ENCODE measurements at places on chromosomes 11 and 22.
A peak's percentile ranks its signal among the peaks of the same experiment; 100 is the strongest.

- no peaks in the 10 kb centered on the region for H3K27me3 ChIP-seq
- no peak overlapping the region for H3K27ac ChIP-seq
- no peaks in the 10 kb centered on the region for H3K36me3 ChIP-seq
- peak overlapping the region; percentile 82 for H3K4me3 ChIP-seq
These were observed 429 bp downstream of the VEGFB start for GRCh38 chr11:64234647-64235379.

DNA sequence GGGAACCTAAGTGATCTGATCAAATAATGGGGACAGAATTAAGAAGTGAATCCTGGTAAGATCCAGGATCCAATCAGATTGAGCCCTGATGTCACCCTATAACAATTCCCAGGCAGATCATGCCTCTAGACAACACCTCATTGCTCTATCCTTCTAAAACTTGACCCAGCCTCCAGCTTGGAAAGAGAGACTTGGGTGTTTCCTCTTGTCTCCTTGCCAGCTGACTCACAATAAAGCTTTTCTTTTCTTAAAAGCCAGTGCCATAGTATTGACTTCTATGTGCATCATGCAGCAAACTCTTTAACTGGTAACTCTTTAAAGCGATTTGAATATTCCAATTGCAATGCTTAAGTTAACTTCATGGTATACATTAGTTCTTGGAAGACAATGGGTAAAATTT lies 109.6 kb upstream of the CHORDC1 start:
- DNase-seq, result peak; percentile 51
- H3K36me3 ChIP-seq, result no peaks in the 10 kb centered on the region
- H3K4me1 ChIP-seq, result no peaks in the 10 kb centered on the region
- H3K4me3 ChIP-seq, result no peak overlapping the region

- H3K27me3 ChIP-seq, result peaks cover 57% of the 10 kb centered on the region
- DNase-seq, result no peak
- no peaks in the 10 kb centered on the region for H3K36me3 ChIP-seq
- no peak overlapping the region for H3K27ac ChIP-seq
- H3K4me1 ChIP-seq, result no peaks in the 10 kb centered on the region
These were observed 52.2 kb upstream of the B3GAT1 start for GRCh38 chr11:134464196-134464595.

GRCh38 chr22:44586999-44587736 lies 89.1 kb upstream of the RTL6 start:
- peak overlapping the region; percentile 56 for H3K4me3 ChIP-seq
- peaks cover 11% of the 10 kb centered on the region for H3K4me1 ChIP-seq
- H3K27me3 ChIP-seq, result no peaks in the 10 kb centered on the region
- 0 out of 2 replicates have a peak overlapping the region, but pooled peaks have one; percentile 7 for H3K27ac ChIP-seq

- no peaks in the 10 kb centered on the region for H3K36me3 ChIP-seq
- H3K27ac ChIP-seq, result peak overlapping the region; percentile 75
- H3K4me1 ChIP-seq, result peaks cover 17% of the 10 kb centered on the region
These were observed 11.9 kb upstream of the PELI3 start for GRCh38 chr11:66454828-66455227.

- H3K27ac ChIP-seq, result no peak overlapping the region
- H3K4me3 ChIP-seq, result no peak overlapping the region
- DNase-seq, result peak; percentile 28
- peaks cover 47% of the 10 kb centered on the region for H3K36me3 ChIP-seq
- H3K4me1 ChIP-seq, result no peaks in the 10 kb centered on the region
These were observed 3.1 kb upstream of the PYGM start for GRCh38 chr11:64762674-64763525.

GRCh38 chr22:44024288-44024921 lies at the start of gene PARVB:
Gene PARVB (plus strand): TSS chr22:44024302. CDS start chr22:44024340, 38 bp downstream.
- peak within 1 kb of the TSS; percentile 77 for H3K4me3 ChIP-seq
- DNase-seq, result peak; percentile 6
- peaks cover 22% of the 10 kb centered on the region for H3K4me1 ChIP-seq
- peak within 1 kb of the TSS; percentile 56 for H3K27ac ChIP-seq
- no peaks in the 10 kb centered on the region for H3K27me3 ChIP-seq

- peak overlapping the region; percentile 99 for H3K27ac ChIP-seq
- peak; percentile 74 for DNase-seq
- peak overlapping the region; percentile 51 for H3K4me3 ChIP-seq
- peaks cover 72% of the 10 kb centered on the region for H3K4me1 ChIP-seq
These were observed 23.1 kb upstream of the MICAL2 start for GRCh38 chr11:12087075-12088004.

DNA sequence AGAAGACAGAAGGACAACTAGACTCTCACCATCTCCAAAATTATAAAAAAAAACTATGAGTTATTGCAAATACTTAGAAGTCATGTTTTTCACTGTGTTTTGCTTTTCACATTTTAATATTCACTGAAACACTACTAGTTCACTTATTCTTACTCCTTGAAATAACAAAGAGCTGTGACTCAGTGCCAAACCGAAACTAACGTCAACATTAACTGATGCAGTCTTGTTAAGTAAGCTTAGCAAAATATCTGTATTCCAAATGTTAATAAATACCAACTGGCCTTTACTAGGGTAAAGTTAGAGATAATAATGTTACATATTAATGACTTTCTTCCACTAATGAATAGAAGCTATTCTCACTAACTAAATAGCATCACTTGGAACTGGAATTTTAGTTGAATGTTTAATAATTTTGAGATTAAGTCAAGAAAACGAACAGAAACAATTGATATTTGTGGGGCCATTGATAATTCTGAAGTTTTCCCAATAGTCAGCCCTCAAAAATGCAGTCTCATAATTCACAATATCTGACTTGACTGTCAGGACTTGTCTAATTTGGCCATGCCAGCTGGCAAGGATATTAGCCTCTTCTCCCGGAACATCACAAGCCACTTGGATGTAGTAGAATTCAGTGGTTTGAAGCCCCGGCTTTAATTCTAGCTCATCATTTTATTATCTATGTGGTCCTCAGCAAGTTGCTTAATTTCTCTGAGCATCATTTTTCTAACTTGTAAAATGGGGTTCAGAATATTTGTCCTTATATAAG lies 230.1 kb upstream of the DDI1 start:
- H3K4me1 ChIP-seq, result 0 out of 2 replicates have a peak, but pooled peaks cover 3% of the 10 kb centered on the region
- no peak overlapping the region for H3K4me3 ChIP-seq
- peak; percentile 66 for DNase-seq
- no peaks in the 10 kb centered on the region for H3K36me3 ChIP-seq
- no peak overlapping the region for H3K27ac ChIP-seq

- DNase-seq, result no peak
- H3K27ac ChIP-seq, result no peak overlapping the region
- H3K4me1 ChIP-seq, result peaks cover 10% of the 10 kb centered on the region
- H3K36me3 ChIP-seq, result no peaks in the 10 kb centered on the region
- no peaks in the 10 kb centered on the region for H3K27me3 ChIP-seq
These were observed 249.9 kb downstream of the TTC28 start for GRCh38 chr22:28429711-28430110.

GRCh38 chr11:104005234-104005855 lies 31.1 kb upstream of the DDI1 start:
- no peaks in the 10 kb centered on the region for H3K4me1 ChIP-seq
- DNase-seq, result peak; percentile 14
- H3K27ac ChIP-seq, result no peak overlapping the region

- no peak for DNase-seq
- H3K4me1 ChIP-seq, result no peaks in the 10 kb centered on the region
- no peak overlapping the region for H3K27ac ChIP-seq
- no peak overlapping the region for H3K4me3 ChIP-seq
These were observed 905 bp upstream of the UCP3 start for GRCh38 chr11:74009675-74010305.

DNA sequence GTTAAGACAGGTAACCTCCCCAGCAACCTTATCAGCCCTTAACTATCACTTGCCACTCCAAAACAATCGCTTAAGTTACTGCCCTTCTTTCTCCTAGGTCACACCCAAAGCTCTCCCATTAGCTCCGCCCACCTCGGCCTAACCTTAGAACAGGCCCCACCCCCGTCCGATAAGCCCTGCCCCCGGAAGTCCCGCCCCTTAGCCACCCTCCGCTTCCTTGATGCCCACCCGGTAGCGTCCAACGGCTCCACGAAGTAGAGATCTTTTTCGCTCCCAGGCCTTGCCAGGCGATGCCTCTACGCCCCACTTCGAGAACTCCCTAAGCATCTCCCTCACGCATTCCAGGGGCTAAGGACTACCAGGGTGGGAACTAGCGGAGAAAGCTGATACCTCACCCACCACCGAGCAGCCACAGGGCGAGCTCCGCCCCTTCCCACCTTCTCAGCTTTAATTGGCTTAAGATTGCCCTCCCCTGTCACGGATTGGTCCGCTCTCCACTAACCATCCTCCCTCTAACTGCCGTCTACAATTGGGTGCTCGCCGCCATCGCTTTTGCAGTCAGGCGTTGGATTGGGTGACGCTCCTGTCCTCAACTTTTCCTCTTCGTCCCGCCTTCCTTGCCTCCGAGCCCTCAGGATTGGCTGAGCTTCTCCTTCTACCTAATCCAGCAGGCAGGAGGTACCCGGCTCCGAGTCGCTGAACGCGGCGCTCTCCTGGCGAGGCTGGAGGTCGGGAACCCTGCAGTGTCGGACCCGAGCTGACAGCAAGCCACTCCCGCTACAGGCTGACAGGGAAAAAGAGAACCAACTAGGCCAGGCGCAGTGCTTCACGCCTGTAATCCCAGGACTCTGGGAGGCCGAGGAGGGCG lies at the start of gene ZBTB3:
Gene ZBTB3 (minus strand): TSS at position 425 of the 868 bp plus-strand sequence. CDS start 496 bp downstream, outside the sequence.
- H3K36me3 ChIP-seq, result peaks cover 4% of the 10 kb centered on the region
- H3K27me3 ChIP-seq, result no peaks in the 10 kb centered on the region
- peak; percentile 99 for DNase-seq

DNA sequence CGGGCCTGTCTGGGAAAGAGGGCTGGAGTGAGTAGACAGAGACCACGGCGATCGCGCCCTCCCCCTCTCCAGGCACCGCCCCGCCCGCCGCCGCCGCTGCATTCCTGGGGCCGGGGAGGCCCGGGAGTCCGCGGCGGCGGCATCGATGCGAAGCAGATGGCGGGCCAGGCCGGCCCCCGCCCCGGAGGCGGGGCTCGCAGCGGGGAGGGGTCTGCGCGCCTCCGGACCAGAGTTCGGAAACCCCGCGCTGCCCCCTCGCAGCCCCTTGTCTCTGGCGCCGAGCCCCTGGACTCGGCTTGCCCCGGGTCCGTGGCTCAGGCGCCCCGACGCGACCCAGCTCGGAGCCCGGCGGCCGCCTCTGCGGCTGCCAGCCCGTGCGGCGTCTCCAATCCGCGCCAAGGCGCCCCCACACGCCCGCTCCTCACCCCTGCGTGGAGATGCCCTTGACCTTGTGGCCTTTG lies 1.3 kb downstream of the SCARF2 start:
- peaks cover 4% of the 10 kb centered on the region for H3K27me3 ChIP-seq
- peak overlapping the region; percentile 67 for H3K4me3 ChIP-seq
- DNase-seq, result no peak
- H3K27ac ChIP-seq, result no peak overlapping the region
- H3K36me3 ChIP-seq, result no peaks in the 10 kb centered on the region

DNA sequence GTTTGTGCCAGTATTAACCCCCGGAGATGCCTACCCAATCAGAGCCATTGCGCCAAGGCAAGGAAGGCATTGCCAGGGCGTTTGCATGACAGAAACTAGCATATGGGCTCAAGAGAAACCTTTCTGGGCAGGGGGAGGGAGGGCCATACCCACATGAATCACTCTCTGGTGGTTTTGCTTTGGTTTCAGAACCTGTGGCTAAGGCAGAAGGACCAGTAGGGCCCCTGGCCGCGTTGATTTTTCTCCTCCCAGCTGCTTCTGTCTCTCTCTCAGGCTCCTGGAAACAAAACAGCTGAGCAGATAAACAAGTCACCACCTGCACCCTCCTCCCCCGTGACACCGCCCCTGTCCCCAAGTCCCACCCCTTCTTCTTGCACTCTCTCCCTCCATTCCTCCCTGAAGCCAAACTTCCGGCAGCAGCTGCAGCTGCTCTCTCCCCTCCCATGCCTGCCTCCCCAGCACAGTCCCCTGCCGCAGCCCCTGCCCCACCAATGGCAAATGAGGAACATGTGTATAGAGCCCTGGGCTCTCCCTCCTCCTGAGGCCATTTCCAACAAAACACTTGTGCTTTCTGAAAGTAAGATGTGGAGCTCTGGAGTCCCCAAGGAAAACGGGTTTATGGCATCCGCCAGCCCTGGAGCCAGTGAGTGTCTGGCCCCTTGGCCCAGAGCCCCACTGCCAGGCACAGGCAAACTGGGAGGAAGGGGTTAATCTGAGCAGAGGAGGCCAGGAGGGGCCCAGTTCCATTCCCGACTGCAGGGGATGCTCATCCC lies 39.0 kb upstream of the ADA2 start:
- H3K27ac ChIP-seq, result no peak overlapping the region
- H3K4me1 ChIP-seq, result no peaks in the 10 kb centered on the region
- peaks cover 3% of the 10 kb centered on the region for H3K27me3 ChIP-seq
- no peak overlapping the region for H3K4me3 ChIP-seq
- DNase-seq, result peak; percentile 2
